ENCODE measurements at places on chromosomes 13 and 19.

GRCh38 chr13:101875717-101876393 lies 423.4 kb downstream of the ITGBL1 start:
- DNase-seq: no peak

GRCh38 chr13:33869005-33869404 lies 51.1 kb downstream of the RFC3 start:
- DNase-seq: no peak

- DNase-seq: no peak
Observed at GRCh38 chr13:104466016-104466415, 1399.8 kb upstream of the SLC10A2 start.

DNA sequence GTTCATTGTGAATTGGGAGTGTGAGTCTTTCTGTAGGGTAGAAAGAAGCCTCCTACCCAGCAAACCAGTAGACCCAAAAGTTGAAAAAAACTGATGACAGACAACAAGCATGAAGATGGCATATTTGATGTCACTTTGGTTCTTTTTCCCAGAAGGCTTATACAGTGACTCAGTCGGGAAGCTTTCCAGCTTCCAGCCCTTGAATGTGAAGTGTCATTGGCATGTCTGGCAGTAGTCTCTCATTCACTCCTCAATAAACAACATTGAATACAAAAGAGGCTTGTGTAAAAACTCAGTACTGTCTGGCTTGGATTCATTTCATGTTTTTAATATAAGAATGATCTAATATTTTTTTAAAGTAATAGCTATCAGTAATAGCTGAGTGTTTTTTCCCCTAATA lies 68.7 kb downstream of the IPO5 start:
- DNase-seq: no peak

- no peak for DNase-seq
Observed at GRCh38 chr19:15197275-15197941, 3.4 kb downstream of the NOTCH3 start.

GRCh38 chr13:109770436-109770835 lies 15.9 kb downstream of the IRS2 start:
- DNase-seq: no peak

DNA sequence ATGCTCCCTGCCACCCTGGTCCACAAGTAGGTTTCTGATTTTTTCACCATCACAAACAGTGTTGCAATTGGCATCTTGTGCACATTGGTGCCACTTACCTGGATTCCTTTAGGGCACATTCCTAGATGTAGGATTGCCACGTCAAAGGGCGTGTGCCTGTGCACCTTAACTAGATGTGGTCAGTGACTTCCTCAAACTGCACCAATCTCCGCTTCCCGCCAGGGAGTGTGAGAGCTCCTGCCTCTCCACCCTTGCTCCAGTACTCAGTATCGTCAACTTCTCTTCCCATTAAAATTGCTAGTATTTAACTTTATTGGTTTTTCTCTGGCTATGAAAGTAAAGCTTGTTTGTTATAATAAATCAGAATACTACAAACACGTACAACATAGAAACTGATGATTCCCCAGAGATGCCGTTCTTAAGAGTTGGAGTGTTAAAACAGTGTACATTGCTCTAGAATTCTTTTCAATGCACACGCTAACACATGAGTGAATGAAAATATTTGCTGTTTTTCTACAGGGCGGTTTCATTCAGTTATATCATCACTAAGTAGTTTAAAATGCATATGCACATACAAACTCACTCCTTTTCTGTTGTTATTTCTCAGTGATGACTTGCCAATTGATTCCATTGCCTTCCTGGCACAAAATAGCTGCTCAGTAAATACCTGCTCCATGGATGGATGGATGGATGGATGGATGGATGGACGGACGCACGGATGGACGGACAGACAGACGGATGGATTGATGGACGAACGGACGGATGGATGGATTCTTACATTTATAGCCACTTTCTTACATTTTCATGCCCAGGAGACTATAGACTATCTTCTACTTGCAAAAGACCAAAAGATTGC lies 23.4 kb downstream of the CCNE1 start:
- no peak for DNase-seq

DNA sequence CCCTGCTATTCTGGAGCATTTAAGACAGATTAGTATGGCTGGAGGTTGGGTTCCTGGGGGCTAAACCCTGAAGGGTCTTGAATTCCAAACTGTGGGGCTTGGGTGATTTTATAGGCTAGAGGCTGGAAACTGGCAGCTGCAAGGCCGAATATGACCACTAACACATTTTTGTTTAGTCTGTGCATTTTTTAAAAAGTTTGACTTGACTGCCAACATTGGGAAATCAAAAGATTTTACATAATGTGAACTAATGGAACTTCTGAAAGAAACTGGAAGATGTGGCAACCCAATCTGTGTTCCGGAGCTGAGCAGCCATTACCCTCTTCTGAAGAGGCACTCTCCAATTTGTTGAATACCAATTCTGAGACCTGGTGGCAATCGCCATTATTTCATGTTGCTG lies 5.1 kb downstream of the ZNF784 start:
- no peak for DNase-seq

- DNase-seq: no peak
Observed at GRCh38 chr19:45473682-45474605, 6.1 kb downstream of the FOSB start.

GRCh38 chr13:110416131-110417025 lies 109.3 kb downstream of the COL4A2 start:
- DNase-seq: no peak

- DNase-seq: no peak
Observed at GRCh38 chr19:13691569-13692435, 72.5 kb upstream of the MRI1 start.
